ENCODE measurements at places on chromosomes 4 and X. TPM values are rescaled to one million over a fixed set of nuclear protein-coding genes. Genes with fewer than 3 reads are reported as not detected.

Gene CXCR3
- total RNA-seq, result 6.4 TPM

Gene CLGN
- not detected for total RNA-seq

Gene FAM184B
- 0.05 TPM for total RNA-seq

Gene RHOXF1
- not detected for total RNA-seq
